Prostate gland (tissue), 2 donors: ENCODE measurements at places on chromosomes 1 and 21. TPM values are rescaled to one million over a fixed set of nuclear protein-coding genes. Genes with fewer than 3 reads are reported as not detected.

GRCh38 chr1:2127187-2128145, 67.1 kb downstream of the FAAP20 start:
- peaks cover 1% of the 10 kb centered on the region for H3K4me1 ChIP-seq
- H3K27ac ChIP-seq, result peak overlapping the region; percentile 12
- DNase-seq, result peak; percentile 43
- H3K27me3 ChIP-seq, result no peaks in the 10 kb centered on the region

GRCh38 chr1:152757747-152758146, at the start of gene KPRP:
Gene KPRP (plus strand): TSS chr1:152758025. CDS start chr1:152759589, 1,564 bp downstream.
- H3K4me1 ChIP-seq, result no peaks in the 10 kb centered on the region
- DNase-seq, result no peak
- no peaks in the 10 kb centered on the region for H3K36me3 ChIP-seq
- no peak within 1 kb of the TSS for H3K27ac ChIP-seq
- no peak within 1 kb of the TSS for H3K4me3 ChIP-seq
- H3K27me3 ChIP-seq, result no peaks in the 10 kb centered on the region

GRCh38 chr1:98428864-98429263, 232.7 kb upstream of the SNX7 start:
- H3K27me3 ChIP-seq, result no peaks in the 10 kb centered on the region
- H3K36me3 ChIP-seq, result no peaks in the 10 kb centered on the region
- DNase-seq, result no peak
- H3K4me1 ChIP-seq, result no peaks in the 10 kb centered on the region

RNF186 gene
- not detected for total RNA-seq

DNA sequence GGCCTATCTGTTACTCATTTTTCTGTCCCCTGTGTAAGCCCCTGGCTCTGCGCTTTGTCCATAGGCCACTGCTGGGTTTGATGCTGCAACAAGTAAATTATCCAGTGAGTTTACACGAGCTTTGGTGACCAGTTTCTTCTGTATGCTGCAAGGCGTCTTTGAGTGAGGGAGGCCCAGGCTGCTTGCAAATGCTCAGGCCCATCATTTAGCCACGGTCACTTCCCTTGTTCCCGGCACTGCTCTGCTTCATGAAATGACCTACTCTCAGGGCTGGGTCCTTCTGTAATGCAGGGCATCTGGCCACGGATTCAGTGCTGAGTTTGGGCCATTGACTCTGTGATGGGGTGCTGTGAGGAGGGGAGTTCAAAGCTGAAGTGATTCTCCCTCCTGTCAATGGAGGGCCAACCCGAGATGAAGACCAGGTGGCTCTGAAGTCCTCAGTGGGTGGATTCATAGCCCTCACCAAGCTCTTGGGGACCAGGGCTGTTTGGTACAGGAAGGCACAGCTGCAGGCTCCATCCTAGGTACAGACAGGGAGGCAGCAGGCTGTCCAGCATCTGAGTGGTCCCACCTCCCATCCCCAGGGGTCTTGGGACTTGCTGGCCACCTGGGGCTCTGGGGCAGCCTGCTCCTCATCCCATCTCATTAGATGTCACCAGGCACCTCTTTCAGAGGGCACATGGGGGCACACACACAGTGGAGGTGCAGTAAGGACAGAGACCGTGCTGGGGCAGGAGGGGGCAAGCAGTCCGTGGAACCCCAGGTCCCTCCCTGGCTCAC, 21.7 kb downstream of the LHX4 start:
- DNase-seq, result no peak
- no peaks in the 10 kb centered on the region for H3K27me3 ChIP-seq
- H3K27ac ChIP-seq, result no peak overlapping the region
- H3K4me1 ChIP-seq, result no peaks in the 10 kb centered on the region

PEAR1 gene
- 20.0 TPM for total RNA-seq

DNA sequence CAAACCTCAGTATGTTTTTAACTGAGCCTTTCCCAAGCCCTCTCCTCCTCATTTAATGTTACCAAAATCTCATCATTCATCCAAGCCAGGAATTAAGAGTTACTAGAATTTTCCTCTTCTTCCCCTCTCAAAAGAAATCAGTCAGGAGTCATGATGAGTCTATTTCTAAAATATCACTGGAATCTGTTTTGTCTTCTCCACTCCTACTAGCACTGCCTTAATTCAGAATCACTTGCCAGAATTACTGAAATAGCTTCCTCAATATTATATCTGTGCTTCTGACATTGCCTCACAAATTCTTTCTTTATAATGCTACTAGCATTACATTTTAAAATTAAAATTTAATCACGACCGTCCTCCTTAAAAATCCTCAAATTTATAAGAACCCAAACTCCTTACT, 106.1 kb downstream of the PTGER3 start:
- H3K4me1 ChIP-seq, result no peaks in the 10 kb centered on the region
- H3K36me3 ChIP-seq, result no peaks in the 10 kb centered on the region
- no peaks in the 10 kb centered on the region for H3K27me3 ChIP-seq
- no peak overlapping the region for H3K27ac ChIP-seq
- no peak overlapping the region for H3K4me3 ChIP-seq

LHX8 gene
- total RNA-seq, result not detected

YARS1 gene
- 63.5 TPM for total RNA-seq

DNA sequence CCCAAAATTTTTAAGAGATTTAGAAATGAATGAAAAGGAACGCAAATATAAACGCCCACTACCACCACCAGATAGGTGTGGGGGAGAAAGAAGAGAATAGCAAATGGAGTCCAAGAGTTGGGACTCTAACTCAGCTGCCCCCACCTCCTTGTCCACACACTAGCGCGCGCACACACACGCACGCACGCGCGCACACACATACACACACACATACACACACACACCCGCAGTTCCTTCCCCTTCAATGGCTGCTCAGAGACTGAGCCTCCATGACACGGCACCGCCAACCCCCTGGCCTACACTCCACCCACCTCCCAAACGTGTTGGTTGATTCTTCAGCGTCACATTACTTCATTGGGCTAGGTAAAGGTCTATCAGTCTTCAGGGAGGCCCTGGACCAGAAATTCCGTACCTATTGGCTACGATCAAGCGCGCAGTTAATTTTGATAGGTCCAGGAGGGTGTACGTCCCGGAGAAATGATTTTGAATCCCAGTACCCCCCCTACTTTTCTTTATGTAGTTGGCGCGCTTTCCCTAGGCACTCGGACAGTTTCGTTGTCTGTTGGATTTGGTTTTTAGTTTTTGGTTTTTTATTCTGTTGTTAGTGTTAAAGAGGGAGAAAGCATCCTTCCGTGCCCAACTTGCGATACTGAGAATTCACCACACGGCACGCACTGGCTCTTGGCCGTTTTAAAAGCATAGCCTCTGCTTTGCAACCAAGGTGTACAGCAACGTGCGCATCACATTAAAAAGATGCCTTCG, at the start of gene ANP32E:
TSS of gene ANP32E (minus strand) at position 261 of the 762 bp plus-strand sequence. CDS start 326 bp downstream, outside the sequence.
- no peaks in the 10 kb centered on the region for H3K4me1 ChIP-seq
- peak; percentile 98 for DNase-seq
- H3K27me3 ChIP-seq, result no peaks in the 10 kb centered on the region
- no peaks in the 10 kb centered on the region for H3K36me3 ChIP-seq

DNA sequence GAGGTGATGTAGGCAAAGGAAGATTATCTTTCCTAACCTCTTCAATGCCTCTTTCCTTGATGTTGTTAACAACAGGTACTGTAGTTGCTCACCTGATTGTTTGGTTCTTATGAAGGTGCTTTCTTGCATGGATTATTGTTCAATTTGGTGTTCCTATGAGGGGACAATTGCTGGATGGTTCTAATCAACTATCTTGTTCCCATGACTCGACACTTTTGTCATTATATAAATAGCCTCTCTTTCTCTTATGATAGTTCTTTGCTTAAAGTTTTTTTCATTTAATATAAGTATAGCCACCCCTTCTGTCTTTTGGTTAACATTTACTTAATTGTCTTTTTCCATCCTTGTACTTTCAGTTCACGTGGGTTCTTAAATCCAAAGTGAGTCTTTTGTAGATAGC, 35.5 kb downstream of the OR10R2 start:
- H3K27ac ChIP-seq, result no peak overlapping the region
- H3K36me3 ChIP-seq, result no peaks in the 10 kb centered on the region
- no peaks in the 10 kb centered on the region for H3K27me3 ChIP-seq

DNA sequence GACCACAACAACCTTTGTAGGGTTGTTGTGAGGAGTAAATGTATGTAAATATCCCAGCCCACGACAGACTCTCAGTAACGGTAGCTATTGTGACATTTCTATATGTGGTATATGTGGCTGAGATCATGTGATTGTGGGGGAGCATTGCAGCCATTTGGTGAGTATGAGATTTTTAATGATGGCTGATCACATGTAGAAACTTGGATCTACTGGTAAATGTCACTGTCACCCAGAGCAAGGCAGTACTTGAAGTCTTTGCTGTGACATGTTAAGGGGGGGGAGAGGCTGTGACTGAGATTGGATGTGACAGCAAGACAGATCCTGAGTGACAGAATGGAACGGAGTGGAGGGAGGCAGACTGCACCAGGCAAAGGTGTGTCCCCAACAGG, 23.9 kb upstream of the MEF2D start:
- H3K4me1 ChIP-seq, result no peaks in the 10 kb centered on the region

DNA sequence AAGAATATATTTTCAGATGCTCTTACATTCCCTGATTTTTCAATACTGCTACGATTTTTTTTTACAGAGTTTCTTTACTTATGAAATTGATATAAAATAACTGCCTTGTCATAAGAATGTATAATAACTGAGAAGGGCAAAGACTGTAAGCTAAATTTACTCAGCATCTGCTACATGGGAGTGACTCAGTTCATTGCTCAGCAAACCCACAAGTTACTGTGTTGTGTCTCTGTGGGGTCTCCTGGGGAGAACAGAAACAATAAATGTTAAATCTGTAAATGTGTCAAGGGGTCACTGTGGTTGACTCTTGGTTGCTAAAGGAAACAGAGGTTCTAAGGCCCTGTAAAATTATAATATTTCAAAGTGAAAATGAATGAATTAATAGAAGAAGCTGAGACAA, 210.3 kb upstream of the CACYBP start:
- H3K27ac ChIP-seq, result no peak overlapping the region
- H3K4me3 ChIP-seq, result no peak overlapping the region
- no peaks in the 10 kb centered on the region for H3K4me1 ChIP-seq
- H3K36me3 ChIP-seq, result no peaks in the 10 kb centered on the region
- no peak for DNase-seq
- no peaks in the 10 kb centered on the region for H3K27me3 ChIP-seq

TDRD10 gene
- 11.4 TPM for total RNA-seq

PDC gene
- total RNA-seq, result not detected

- no peak overlapping the region for H3K27ac ChIP-seq
- no peak for DNase-seq
- no peaks in the 10 kb centered on the region for H3K27me3 ChIP-seq
- no peaks in the 10 kb centered on the region for H3K36me3 ChIP-seq
- no peaks in the 10 kb centered on the region for H3K4me1 ChIP-seq
Observed at GRCh38 chr1:198549866-198550265, 9.4 kb upstream of the ATP6V1G3 start.

MTMR11 gene
- total RNA-seq, result 25.5 TPM

CFHR1 gene
- total RNA-seq, result not detected

INKA2 gene
- 6.6 TPM for total RNA-seq

GRCh38 chr1:94540440-94541245, 916 bp downstream of the F3 start:
- H3K27ac ChIP-seq, result peak overlapping the region; percentile 90
- no peaks in the 10 kb centered on the region for H3K4me1 ChIP-seq
- H3K4me3 ChIP-seq, result peak overlapping the region; percentile 90
- H3K36me3 ChIP-seq, result no peaks in the 10 kb centered on the region

GRCh38 chr1:11550664-11551283, 71.8 kb downstream of the DISP3 start:
- H3K27me3 ChIP-seq, result no peaks in the 10 kb centered on the region
- no peaks in the 10 kb centered on the region for H3K36me3 ChIP-seq
- no peaks in the 10 kb centered on the region for H3K4me1 ChIP-seq
- no peak overlapping the region for H3K4me3 ChIP-seq
- peak; percentile 51 for DNase-seq
- H3K27ac ChIP-seq, result no peak overlapping the region

GRCh38 chr1:25146451-25146855, 85.8 kb downstream of the SYF2 start:
- no peaks in the 10 kb centered on the region for H3K4me1 ChIP-seq
- H3K36me3 ChIP-seq, result no peaks in the 10 kb centered on the region
- peaks cover 2% of the 10 kb centered on the region for H3K27me3 ChIP-seq
- no peak for DNase-seq

DNA sequence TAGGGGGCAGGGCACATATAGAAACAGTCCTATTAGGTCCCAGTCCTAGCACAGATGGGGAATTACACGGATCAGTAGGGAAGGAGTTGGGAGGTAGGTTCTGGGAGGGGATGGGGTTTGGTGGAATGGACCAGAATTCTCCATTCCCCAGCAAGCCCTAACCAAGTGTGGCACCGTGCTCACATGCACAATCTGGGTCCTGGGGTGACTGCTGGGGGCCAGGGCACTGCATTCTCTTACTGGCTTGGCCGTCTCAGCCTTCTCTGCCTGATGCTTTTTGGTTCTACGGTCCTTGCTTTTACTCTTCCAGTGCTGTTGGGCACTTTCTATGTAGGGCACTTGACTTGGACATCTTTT, 53.9 kb downstream of the NENF start:
- no peak overlapping the region for H3K27ac ChIP-seq
- H3K4me1 ChIP-seq, result no peaks in the 10 kb centered on the region
- no peak overlapping the region for H3K4me3 ChIP-seq
- no peak for DNase-seq
- H3K27me3 ChIP-seq, result no peaks in the 10 kb centered on the region

GRCh38 chr1:16719571-16720350, 20.6 kb upstream of the RNU1-4 start:
- no peak overlapping the region for H3K27ac ChIP-seq
- DNase-seq, result no peak
- no peaks in the 10 kb centered on the region for H3K4me1 ChIP-seq

DNA sequence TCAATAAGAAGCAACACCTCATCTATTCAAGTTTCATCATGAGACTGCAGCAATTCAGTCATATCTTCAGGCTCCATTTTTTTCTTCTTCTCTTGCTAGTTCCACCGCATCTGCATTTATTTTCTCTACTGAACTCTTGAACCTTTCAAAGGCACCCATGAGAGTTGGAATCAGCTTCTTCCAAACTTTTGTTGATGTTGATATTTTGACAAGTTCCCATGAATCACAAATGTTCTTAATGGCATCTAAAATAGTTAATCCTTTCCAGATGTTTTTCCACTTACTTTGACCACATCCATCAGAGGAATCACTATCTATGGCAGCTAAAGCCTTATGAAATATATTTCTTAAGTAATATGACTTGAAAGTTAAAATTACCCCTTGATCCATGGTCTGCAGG, 434.3 kb downstream of the GPATCH2 start:
- no peaks in the 10 kb centered on the region for H3K27me3 ChIP-seq
- no peaks in the 10 kb centered on the region for H3K36me3 ChIP-seq
- no peak for DNase-seq
- H3K27ac ChIP-seq, result no peak overlapping the region
- H3K4me1 ChIP-seq, result no peaks in the 10 kb centered on the region

DNA sequence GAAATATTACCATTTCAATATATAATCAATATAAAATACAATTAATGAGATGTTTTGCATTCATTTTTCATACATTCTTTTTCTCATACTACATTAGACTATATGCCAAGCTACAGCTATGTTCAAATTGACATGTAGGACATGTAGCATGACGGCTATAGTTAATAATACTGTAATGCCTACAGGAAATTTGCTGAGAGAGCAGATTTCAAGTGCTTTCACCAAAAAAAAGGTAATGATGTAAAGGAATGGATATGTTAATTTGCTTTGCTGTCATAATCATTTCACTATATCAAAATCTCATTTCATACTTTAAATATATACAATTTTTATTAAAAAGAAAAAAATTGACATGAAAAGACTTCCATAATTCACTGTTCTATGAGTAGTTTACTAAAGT, 215.1 kb downstream of the KCNH1 start:
- H3K4me1 ChIP-seq, result no peaks in the 10 kb centered on the region
- H3K27me3 ChIP-seq, result no peaks in the 10 kb centered on the region
- no peak overlapping the region for H3K4me3 ChIP-seq
- H3K27ac ChIP-seq, result no peak overlapping the region
